ENCODE measurements at places on chromosomes 7 and 10.
A peak's percentile ranks its signal among the peaks of the same experiment; 100 is the strongest.

- no peak for DNase-seq
Observed at GRCh38 chr10:132443605-132443982, 46.6 kb downstream of the PWWP2B start.

- no peak for DNase-seq
Observed at GRCh38 chr10:129505500-129506075, 38.5 kb downstream of the MGMT start.

- no peak for DNase-seq
Observed at GRCh38 chr10:103202319-103202718, 9.2 kb upstream of the NT5C2 start.

GRCh38 chr10:74585231-74586087 is 240.9 kb upstream of the KAT6B start:
- peak; percentile 58 for DNase-seq

DNA sequence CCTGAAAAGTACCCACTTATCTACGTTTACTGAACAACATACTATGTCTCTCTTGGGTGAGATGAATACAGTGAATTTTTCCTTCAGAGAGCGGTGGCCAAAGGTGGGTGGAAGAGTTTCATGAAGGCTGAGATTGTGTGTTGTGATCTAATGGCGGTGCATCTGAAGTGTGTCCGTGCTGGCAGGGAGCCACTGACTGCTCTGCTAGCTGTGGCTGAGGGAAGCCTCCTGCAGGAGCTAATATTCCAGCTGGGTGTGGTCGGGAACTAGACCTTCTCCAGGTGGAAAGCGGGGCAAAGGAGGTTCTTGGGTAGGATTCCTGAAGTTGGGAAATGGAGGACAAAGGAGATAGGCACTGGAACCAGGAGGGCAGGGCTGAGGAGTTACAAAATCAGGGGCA is 69.2 kb upstream of the GRB10 start:
- no peak for DNase-seq

DNA sequence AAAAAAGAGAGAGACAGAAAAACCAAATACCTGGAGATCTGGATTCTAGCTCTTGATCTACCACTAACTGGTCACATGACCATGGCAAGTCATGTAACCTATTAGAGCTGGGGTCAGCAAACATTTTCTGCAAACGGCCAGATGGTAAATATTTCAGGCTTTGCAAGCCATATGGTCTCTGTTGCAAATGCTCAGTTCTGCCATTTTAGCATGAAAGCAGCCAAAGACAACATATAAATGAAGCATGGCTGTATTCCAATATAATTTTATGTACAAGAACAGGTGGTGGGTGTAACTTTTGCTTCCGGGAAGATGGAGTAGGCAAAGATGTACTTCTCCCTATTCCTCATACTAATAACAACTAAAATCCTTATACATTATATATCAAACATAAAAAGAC is 6.7 kb downstream of the FRA10AC1 start:
- DNase-seq: no peak

DNA sequence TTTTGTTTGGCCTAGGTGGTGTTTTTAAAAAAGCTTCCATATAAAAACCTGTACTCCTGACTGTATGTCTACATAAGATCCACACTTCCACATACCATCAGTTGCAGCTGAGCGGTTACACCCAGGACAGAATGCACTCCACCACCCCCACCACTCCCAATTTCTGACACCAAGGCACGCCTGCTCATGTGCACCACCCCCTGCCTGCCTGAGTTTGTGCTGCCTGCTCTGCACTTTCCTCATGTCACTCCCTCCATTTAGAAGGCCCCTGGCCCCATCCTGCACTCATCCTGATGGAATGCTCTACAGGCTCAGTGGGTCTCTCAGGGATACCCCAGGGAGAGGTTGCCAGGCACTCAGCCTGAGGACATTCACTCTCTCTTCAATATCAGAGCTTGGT is 6.5 kb downstream of the VPS41 start:
- no peak for DNase-seq

- DNase-seq: no peak
Observed at GRCh38 chr7:113891031-113891350, 27.8 kb downstream of the PPP1R3A start.

- DNase-seq: peak; percentile 57
Observed at GRCh38 chr10:20890009-20890408, 7.1 kb downstream of the NEBL start.

DNA sequence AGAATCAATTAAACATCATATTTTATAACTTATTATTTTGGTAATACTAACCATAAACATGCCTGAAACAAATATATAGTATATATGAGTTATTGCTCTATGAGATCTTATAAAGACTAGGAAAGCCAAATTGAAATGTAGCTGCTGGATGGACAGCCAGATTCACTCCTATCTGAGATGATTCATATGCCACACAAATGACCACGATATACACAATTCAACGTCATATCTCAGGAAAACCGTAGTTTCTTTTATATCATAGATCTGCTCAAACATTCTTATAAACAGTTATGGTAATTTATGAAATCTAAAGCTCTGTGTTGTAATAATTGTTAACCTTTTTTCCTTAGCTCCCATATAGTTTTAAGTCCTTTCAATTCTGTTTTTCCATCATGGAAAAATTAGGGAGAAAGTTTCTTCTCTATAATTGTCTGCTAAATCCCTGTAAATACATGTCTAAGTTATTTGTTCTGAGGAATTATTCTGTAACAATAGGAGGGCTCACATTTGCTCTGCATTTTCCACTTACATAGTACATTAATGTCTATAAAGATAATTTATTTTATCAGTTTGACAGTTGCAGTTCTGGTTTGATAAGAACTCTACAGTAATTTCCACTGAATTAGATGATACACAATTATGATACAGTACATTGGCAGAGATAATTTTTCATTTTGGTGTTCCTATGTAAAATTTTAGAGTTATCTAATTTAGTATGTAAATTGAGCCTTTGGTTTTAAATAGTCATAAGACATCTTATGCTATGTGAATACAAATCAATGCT is 42.7 kb downstream of the GNAT3 start:
- DNase-seq: no peak

DNA sequence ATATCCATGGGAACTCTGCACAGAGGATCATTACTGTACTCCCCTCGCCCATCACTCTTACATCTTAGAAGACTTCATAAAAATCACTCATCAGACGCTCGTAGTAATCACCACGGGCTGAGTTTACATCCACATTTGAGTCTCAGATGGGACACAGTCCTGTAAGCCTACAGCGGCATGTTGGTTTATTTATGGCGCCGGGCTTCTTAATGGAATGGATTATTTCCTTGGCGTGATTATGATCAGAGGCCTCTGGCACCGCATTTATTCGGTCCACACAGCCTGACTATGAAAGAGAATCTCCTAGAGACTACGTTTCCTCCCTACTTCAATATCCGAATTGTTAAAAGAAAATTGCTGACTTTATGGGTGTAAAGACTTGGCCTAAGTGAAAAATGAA is 123.5 kb upstream of the FRMD4A start:
- no peak for DNase-seq

DNA sequence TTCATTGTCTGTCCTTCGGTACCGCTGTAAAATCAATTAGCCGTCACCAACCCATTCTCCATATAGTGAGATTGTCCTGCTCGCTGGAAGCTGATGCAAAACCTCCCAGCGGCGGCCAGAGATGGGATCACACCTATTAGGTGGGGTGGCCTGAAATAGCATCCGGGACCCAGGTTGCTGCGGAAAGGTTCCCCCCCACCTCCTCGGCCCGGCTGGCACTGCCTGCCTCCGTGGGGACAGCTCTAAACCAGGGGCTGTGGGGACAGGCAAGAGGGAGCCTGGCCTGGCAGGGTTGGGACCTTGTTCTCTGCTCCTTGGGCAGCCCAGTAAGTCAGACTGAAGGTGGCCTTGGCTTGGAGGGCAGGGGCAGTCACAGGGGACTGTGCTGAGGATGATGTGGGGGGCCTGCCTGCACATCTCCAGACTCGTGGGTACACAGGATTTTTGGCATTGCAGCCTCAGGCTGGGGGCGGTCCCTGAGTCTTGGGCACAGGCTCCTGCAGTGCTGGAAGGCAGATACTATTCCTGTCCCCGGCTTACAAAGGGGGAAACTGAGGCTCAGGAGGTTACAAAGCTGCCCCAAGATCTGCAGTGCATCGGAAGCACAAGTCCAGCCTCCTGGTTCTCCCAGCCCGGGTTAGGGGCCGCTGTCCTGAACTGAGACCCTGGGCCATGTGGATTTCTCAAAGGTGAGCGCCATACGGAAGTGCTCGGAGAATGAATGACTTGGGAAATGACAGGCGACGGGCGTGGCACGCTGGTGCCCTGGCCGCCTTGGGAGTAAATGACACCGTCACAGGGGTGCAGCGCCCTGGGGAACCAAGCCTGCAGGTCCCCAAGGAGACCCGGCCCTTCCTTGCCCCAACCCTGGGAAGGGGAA is 65.6 kb downstream of the UNCX start:
- no peak for DNase-seq

GRCh38 chr7:123624527-123625183 is 23.0 kb downstream of the ASB15 start:
- no peak for DNase-seq

GRCh38 chr10:103739039-103739764 is 116.2 kb downstream of the SH3PXD2A start:
- DNase-seq: no peak

GRCh38 chr10:102140913-102141540 is 8.2 kb downstream of the PPRC1 start:
- DNase-seq: no peak

- no peak for DNase-seq
Observed at GRCh38 chr7:57425969-57426628, 23.9 kb upstream of the ZNF716 start.

DNA sequence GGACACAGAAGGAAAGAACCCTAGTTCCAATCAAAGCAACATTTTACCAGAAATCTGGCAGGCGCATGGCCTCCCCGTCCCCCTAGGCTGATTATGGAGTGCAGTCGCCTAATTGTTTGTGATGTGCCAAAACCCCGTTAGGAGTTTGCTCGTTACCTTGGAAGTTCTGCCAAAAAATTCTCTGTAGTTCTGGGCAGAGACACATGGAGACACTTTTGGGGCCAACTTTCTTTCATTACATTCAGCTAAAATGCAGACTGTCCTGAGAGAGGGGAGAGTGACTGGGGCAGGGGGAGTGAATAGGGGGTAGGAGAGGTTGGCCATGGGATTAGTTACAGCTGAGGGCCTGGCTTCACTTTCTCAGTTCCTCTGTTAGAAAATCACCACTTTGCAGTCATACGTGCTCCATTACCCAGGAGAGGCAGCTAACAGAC is 158.0 kb upstream of the NPVF start:
- no peak for DNase-seq

DNA sequence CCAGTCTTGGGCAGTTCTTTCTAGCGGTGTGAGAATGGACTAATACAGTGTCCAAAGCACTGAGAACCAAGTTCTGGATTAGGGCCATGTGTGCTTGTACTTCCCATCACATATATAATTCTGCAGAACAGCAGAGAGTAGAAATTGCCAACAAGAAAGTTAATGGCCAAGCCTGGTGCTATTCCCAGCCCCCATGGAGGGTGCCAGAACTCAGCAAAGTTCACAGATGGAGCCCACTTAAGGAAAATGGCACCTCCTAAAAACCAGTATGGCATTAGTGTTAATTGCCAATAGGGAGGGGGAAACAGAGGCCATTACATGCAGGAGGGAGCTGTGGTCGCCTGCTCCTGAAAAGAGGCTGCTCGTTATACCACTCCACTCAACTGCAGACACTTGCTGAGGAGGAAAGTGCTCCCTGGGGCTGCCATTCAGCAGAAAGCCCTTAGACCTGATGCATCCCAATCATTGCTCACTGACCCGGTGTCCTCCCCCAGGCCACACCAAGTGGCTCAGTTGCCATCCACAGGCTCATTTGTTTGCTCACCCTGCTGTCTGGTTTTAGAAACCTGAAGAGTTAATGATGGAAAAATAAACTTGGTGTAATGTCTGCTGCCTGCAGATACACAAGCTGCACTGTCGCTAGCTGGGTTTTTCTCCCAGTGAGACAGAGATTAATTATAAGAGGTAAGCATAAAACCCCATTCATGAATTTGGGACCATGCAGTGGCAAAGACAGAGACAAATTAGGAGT is 280.6 kb downstream of the GFRA1 start:
- peak; percentile 2 for DNase-seq

DNA sequence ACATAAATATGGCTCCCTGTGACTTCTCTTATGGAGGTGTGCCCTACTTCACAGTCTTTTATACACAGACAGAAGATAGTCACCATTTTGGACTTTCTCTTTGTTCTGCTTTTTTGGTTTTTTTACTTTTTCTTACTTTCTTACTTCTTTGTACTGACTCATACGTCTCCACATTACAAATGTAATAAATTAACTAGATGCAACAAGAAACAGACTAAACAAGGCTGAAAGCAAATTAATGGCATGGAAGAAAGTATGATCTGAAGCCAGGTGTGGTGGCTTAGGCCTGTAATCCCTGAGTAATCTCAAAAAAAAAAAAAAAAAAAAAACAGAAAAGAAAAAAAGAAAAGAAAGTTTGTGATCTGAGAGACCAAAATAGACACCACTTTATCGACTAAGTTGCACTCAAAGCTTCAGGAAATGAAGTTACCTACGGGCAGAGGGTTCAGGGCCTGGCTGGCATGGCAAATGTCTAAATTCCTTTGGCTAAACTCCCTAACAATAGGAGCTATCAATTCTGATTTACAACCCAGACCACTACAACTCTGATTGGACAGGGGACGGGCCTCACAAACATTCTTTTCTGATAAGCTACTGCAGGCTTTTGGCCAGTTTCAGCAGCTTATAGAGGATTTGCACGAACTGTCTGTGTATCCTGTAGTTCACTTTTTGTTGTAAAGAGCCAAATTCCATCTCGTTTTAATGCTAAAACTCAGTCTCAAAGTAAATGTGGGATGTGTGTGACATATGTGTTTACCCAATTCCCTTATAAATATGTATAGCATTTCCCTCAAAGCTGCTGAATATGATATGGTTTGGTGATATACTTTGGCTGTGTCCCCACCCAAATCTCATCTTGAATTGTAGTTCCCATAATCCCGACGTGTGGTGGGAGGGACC is 129.1 kb downstream of the SEPTIN14 start:
- DNase-seq: no peak

DNA sequence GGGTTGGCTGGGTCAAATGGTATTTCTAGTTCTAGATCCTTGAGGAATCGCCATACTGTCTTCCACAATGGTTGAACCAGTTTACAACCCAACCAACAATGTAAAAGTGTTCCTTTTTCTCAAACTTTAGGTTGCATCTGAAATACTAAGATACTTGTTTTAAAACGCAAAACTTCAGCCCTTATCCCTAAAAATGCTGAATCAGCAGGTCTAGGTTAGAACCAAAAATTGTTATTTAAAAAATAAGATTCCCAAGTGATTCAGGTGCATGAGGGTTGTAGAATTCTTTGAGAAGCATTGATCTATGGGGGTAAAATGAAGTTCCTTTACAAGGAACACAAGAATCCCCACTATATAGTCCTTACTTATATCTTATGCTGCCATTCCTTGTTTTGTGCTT is 56.5 kb upstream of the BICC1 start:
- no peak for DNase-seq

DNA sequence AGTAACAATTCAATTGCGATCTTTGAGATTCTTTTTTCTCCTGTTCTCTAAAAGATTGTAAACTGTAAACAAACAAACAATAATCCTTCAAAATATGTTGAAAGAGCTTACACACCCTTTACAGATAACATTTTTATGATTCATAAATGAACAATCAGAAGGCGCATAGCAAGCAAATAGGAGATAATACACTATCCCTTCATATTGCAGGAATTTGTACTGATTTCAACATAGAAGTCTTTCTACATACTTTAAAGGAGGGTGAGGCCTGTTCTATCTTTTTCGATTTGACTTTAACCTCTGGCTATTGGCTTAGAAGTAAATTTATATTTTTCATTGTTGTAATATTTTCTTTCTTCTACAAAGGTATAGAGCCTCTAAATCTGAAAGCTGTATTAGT is 57.2 kb downstream of the TFEC start:
- DNase-seq: no peak
